ENCODE measurements at places on chromosomes 1 and 21.

GRCh38 chr1:112532064-112532463, 23.3 kb downstream of the WNT2B start:
- no peak for DNase-seq

- no peak for DNase-seq
Observed at GRCh38 chr1:115506924-115507589, 134.7 kb upstream of the VANGL1 start.

- DNase-seq = peak; percentile 51
Observed at GRCh38 chr1:183304440-183305107, 113.6 kb downstream of the NMNAT2 start.

DNA sequence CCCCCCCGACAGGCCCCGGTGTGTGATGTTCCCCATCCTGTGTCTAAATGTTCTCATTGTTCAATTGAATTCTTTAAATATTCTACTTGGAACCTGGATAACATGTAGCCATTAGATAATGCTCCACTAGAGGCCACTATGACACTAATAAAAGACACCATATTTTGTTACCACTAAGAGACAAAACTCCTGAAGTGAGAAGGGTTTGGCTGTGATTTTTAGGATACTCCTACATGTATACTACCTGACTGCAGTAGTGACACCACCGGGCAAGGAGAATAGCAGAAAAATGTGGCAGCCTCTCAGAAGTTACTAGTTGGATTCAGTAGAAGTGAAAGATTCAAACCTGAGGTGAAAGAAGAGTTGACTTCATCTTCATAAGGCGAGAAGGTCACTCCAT, 36.0 kb downstream of the F5 start:
- DNase-seq = no peak

DNA sequence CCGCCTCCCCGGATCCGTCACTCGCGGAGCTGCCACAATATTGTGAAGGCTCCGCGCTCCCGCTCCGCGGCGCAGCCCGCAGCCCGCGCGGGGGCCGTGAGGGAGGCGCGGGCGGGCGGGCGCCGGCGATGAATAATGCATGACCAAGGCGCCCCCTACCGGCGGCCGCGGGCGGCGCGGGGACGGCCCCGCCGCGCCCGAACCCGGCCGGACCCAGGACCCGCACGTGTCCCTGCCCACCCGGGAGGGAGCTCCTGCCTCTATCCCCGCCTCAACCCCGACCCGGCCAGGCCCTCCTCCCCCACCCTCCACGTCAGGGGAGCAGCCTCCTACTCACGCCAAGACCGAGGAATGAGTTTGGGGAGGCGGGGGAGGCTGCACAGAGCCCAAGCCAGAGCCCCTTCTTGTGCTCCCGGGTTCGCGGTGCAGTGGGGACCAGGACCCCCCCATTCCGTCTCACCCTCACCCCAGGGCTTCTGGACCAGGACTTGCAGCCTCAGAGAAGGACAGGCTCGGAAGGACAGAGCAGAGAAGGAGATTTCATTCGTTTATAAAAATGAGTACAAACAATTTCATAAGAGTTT, 70.8 kb upstream of the CASZ1 start:
- DNase-seq = peak; percentile 68

GRCh38 chr1:213247038-213247437, 196.0 kb downstream of the RPS6KC1 start:
- DNase-seq = no peak

- DNase-seq = no peak
Observed at GRCh38 chr21:35838987-35839763, 221.2 kb downstream of the SETD4 start.

- no peak for DNase-seq
Observed at GRCh38 chr1:149903836-149904491, 4.6 kb downstream of the BOLA1 start.

DNA sequence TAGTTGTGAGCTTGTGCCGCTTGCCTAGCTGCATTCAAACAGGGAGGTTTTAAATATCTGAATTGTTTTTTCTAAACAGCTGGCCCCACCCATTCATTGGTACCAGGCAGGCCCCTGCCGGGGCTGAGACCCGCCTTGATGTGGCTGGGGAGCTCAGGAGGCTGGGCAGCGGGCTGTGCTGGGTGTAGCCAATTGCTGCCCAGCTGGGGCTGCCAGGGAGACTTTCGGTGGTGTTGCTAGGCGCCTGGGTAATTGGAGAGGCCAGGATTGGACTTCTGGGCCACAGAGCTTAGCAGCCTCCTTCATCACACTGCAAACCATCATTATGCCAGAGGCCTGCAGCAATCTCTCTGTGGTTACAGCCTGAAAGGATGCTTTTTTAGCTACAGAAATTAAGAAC, 12.2 kb downstream of the RHBDL2 start:
- peak; percentile 81 for DNase-seq

- no peak for DNase-seq
Observed at GRCh38 chr1:184648856-184649201, 105.8 kb downstream of the EDEM3 start.

DNA sequence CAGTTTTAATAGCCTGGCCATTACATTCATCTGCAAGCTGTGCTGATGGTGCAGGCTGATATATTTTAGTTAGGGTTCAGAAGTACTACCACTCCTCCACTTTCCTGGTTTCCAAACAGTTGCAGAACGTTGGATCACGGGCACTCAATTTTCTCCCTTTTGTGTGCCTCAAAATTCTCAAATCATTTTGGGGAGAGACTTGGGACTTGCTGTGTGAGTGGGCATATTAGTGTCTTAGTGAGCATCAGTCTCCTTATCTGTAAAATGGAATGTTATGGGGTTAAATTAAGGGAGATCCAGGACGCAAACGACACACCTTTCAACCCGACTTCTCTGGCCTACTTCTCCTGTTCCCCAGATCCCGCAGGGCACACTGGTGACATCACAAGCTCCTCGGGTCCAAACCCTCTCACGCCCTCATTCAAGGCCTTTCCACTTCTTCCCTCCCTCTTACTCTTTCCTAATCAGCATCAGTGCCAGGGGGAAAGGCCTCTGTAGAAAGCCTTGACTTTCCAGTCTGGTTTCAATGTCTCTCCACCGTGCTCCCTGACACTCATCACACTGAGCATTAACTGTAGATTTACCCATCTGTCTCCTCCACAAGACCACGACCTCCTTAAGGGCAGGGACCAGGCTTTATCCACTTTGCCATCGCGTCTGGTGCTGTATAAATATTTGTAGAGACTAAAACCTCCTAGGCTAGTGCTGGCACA, 1.2 kb downstream of the PIGP start:
- DNase-seq = peak; percentile 75

DNA sequence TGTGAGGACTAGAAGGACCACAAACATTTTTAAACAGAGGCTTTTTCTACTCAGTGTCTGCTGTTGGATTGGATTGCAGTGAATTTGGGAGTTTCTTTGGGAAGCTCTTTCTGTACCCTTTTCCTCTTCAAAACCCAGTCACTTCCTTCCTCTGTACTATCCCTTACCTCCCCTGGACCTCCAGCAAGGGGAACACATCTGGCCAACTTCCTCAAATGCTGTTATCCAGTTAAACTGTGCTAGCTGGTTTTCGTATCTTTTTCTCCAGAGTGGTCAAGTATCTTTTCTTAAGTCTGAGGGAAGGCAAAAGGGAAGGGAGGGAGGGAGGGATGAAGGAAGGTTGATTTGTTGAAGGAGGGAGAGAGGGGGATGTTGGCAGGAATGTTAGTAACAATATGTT, 99.2 kb upstream of the TNR start:
- no peak for DNase-seq

GRCh38 chr1:116360429-116361173, 12.4 kb upstream of the ATP1A1 start:
- DNase-seq = no peak

DNA sequence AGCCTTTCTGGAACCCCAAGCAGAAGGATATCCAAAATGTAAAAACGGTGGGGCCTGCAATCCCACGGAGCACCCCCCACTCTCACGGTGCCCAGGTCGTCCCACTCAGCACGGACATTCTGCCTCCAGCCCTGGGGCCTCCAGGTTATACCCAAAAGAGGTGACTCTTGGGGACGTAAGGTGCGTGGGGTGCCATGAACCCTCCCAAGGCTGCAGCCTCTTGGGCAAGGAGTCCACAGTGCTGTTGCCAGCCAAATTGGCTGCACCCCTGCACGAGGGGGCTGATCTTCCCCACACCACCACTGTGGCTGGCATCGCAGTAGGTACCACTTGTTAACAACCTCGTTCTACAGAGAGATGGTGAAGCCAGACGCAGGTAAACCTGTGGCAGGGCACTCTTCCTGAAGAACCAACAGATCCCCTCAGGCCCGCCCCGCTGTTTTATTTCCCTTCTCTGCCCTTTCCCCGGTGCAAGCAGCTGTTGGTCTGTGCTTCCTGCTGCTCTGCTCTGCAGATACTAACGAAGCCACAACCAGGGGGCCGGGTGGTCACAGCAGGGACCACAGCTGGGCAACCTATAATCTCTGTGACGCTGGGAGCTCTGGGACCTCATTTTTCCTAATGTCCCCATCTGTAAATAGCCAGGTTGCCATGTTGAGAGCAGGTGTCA, 8.7 kb downstream of the TFF3 start:
- DNase-seq = no peak

GRCh38 chr1:65317866-65318653, 8.7 kb downstream of the DNAJC6 start:
- no peak for DNase-seq

- DNase-seq = no peak
Observed at GRCh38 chr1:177927021-177927596, 42.7 kb downstream of the SEC16B start.

DNA sequence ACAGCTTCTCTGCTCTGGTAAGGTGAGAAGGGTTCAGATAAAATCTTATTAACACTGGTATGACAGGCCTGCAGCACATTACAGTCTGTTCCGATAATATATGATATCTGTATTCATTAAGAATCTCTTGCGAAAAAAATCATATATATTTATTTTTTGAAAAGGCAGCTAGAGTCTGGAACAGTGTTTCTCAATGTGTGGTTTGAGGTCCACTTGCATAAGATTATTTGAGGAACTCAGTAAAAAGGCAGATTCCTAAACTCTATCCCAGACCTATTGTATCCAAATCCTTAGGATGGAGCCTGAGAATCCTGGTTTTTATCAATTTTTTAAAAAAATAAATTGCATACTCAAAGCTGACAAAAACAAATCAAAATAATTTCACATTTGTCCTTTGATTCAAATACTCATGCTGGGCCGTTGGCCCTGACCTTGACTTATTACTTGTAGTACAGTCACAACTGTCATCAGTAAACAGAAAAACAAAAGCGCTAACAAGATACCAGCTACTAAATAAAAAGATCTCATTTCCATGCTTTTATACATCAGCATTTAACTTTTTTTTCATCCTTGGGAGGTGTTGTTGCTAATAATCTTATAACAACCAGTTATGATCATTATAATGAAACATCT, 60.6 kb downstream of the RGS2 start:
- no peak for DNase-seq

GRCh38 chr1:226649780-226650179, 89.3 kb downstream of the ITPKB start:
- no peak for DNase-seq

DNA sequence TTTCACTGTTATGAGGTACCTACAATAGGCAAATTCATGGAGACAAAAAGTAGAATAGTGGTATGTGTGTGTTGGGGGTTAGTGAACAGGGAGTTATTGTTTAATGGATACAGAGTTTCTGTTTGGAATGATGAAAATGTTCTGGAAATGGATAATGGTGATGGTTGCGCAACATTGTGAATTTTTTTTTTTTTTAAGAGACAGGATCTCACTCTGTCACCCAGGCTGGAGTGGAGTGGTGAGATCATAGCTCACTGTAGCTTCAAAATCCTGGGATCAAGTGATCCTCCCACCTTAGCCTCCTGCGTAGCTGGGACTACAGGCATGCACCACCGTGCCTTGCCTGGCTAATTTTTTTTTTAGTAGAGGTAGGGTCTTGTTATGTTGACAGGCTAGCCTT, 34.5 kb upstream of the TRABD2B start:
- DNase-seq = no peak

DNA sequence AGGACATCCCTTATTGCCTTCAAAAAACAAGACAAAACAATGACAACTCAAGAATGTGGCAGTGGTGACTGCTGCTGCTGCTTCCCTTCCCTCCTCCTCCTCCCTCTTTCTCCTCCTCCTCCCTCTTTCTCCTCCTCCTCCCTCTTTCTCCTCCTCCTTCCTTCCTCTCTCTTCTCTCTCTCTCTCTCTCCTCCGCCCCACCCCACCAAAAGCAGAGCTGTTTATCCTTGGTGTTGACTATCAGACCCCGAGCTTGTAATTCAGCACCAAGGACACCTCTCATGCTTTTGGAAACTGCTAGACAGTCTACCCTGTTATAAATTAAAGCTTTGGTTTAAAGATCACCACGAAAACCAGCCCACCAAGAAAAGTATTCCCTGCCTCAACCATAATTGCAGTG, 72.4 kb upstream of the IFNAR2 start:
- no peak for DNase-seq

- DNase-seq = no peak
Observed at GRCh38 chr21:45504516-45505415, 37.5 kb downstream of the SLC19A1 start.

- DNase-seq = peak; percentile 17
Observed at GRCh38 chr1:20725189-20726117, 7.0 kb downstream of the SH2D5 start.

- DNase-seq = no peak
Observed at GRCh38 chr1:76075877-76076276, 1.3 kb downstream of the ST6GALNAC3 start.

GRCh38 chr1:171819946-171820345, 21.4 kb upstream of the DNM3 start:
- DNase-seq = no peak

- no peak for DNase-seq
Observed at GRCh38 chr1:116246174-116246573, 126.9 kb upstream of the ATP1A1 start.

DNA sequence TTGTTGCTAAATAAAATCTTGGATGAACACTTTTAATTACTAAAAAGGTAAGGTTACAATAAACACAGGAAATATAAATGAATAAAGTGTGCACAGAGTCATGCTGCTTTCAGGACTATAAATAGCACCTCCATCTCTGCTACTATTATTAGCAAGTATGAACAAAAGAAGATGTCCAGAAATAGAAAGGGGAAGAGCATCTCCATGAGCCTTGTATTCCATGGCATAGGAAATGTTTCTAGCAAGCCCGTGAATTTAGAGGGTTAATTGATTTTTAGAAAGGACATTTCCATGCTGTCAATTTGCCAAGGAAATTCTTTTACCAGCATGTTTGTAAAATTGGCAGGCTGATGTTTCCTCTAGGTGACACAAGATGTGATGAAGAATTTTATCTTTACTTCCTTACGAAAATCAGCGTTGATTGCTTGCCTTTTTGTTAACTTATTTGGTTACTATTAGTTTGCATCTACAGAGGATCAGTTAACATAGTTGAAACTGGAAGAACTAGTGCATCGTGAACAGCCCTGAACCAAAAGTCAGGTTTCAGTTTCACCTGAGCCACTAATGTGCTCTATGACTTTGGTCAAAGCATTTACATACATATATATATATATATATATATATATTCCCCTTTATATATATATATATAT, 45.3 kb downstream of the NR5A2 start:
- DNase-seq = no peak

DNA sequence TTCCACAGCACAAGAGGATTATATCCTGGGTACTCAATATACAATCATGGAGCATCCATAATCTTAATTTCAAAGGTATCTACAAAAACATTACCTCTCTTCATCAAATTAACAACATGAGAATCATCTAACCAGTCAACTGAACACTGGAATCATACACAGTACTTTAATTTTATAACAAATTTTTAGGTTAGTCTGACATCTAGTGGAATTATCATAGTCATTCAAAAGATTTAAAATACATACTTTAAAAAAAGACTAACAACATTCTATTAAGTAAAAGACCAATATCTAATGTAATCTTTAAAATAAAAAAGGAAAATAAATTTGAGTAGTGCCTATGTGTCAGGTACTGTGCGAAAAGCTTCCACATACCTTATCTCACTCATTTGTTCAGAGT, 16.8 kb upstream of the SH3GLB1 start:
- no peak for DNase-seq
